ENCODE measurements at places on chromosomes 16 and 17.

GRCh38 chr17:5135726-5136579, 20.1 kb downstream of the USP6 start:
- peak; percentile 4 for DNase-seq

DNA sequence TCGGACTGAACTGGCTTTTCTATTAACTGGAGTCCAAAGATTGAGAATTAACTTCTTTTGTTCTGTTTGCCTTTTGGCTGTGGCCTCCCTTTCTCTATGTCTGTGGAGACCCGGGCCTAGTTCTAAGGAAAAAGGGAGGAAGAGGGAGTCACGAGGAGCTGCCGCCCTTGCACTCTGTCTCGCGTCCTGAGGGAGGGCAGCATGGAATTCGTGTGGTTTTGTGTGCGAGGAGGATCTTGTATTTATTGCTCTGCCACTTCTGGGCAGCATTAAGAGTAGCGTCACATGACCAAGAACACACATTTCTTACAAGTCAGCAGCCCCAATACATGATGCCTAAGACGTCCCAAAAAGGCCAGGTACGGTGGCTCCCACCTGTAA, 23.6 kb downstream of the METTL22 start:
- no peak for DNase-seq

DNA sequence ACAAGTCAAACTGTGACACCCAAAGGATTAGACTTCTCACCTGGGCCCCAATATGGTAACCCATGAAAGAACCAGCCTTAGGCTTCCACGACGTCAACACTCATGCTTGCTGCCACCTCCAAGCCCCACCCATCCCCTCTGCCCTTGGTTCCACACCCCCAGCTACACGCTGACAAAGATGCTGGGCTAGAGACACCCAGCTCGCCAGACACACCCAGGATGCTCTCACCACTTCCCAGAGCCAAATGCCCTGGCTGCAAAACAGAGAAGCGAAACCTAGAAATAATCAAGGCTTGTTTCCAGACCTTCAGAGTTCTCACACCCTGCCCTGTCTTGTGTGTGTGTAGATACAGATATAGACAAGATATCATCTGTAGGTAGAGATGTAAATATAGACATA, 26.0 kb upstream of the ADCY9 start:
- DNase-seq: peak; percentile 47

DNA sequence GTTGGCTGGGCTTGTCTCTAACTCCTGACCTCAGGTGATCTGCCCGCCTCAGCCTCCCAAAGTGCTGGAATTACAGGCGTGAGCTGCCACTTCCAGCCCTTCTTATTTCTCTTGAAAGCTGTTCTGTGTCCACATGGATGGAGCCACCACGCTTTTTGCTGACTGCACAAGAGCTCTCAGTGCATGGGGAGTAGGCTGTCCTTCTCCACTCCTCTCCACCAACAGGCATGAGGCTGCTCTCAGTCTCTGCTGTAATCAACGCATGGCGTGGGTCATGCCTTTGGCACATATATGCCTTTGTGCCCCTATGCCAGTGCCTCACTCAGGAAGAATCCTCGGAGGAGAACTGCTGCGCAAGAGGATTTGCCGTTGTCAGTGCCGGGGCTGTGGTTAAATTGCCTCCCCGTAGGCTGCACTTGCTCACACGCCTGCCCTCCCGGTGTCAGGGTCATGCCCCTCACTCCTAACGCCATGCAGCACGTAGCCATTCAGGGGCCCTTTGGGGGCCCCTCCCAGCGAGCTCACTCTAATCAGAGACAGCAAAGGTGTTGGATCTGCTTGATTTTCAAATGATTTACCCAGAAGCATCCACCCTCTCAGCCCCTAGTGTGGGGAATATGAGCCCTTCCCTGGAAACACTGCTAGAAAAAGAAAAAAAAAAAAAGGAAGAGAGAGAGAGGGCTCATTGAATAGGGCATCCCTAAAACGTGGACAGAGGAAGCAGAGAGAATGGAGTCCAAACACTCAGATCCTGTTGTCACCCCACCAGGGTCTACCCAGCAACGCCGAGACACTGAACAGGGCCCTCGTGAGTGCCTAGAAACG, 47.5 kb upstream of the ZCCHC14 start:
- no peak for DNase-seq

GRCh38 chr17:82950525-82951102, 110.8 kb upstream of the ZNF750 start:
- no peak for DNase-seq

Data from activated CD4-positive, alpha-beta memory T cell treated with anti-CD3 and anti-CD28 coated beads for 36 hours (primary cell).